Activated CD4-positive, alpha-beta T cell treated with anti-CD3 and anti-CD28 coated beads, Interleukin-2, amount 50 U/mL, for 1 hour (primary cell): ENCODE measurements at places on chromosomes 2 and 18.

- no peak for DNase-seq
Measured at GRCh38 chr2:134504586-134505336, 214.0 kb downstream of the TMEM163 start.

DNA sequence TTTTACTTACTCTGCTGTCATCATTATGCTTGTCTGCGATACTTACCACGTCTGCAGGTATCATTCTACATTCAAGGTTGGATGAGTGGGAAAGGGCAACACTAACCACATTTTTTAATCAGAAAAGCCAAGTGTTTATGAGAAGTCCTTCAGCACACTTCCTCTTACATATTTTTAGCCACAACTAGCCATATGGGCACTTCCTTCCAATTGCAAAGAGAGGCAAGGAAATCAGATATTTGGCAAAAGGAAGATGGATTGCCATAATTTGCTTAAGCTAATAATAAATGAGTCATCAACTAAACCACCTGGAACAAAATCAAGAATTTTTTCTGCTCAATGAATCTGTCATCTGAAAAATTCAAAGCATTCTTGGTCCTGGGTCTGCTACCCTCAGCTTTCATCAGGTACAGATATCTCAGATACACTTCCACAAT lies 16.7 kb upstream of the MRO start:
- DNase-seq = no peak

- DNase-seq = no peak
Measured at GRCh38 chr2:61193670-61194561, 31.9 kb downstream of the C2orf74 start.

- DNase-seq = no peak
Measured at GRCh38 chr2:104213758-104214157, 640.2 kb upstream of the POU3F3 start.

- DNase-seq = no peak
Measured at GRCh38 chr2:204197336-204198005, 260.9 kb downstream of the ICOS start.

- no peak for DNase-seq
Measured at GRCh38 chr2:238142382-238143205, 4.1 kb downstream of the KLHL30 start.

DNA sequence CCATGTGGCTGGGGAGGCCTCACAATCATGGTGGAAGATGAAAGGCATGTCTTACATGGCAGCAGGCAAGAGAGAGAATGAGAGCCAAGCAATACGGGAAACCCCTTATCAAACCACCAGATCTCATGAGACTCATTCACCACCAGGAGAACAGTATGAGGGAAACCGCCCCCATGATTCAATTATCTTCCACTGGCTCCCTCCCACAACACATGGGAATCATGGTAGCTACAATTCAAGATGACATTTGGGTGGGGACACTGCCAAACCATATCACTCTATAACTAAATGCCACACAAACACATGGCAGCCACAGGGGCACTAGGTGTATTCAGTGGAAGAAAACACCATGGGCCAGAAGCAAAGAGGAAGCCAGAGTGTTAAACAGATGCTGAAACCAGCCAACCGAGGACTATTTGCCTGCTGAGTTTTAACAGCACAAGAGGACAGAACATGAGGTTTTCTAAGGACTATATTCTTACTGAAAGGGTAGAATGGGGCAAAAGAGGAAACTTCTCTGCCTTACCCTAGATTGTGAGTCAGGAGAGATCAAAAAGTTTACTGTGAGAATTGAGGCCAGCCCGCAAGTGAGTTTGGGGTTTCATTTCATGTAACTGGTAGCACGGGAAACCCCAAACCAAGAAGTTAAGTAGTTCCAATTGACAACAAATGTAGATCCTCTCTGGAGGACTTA lies 49.2 kb downstream of the SIGLEC15 start:
- peak; percentile 17 for DNase-seq

DNA sequence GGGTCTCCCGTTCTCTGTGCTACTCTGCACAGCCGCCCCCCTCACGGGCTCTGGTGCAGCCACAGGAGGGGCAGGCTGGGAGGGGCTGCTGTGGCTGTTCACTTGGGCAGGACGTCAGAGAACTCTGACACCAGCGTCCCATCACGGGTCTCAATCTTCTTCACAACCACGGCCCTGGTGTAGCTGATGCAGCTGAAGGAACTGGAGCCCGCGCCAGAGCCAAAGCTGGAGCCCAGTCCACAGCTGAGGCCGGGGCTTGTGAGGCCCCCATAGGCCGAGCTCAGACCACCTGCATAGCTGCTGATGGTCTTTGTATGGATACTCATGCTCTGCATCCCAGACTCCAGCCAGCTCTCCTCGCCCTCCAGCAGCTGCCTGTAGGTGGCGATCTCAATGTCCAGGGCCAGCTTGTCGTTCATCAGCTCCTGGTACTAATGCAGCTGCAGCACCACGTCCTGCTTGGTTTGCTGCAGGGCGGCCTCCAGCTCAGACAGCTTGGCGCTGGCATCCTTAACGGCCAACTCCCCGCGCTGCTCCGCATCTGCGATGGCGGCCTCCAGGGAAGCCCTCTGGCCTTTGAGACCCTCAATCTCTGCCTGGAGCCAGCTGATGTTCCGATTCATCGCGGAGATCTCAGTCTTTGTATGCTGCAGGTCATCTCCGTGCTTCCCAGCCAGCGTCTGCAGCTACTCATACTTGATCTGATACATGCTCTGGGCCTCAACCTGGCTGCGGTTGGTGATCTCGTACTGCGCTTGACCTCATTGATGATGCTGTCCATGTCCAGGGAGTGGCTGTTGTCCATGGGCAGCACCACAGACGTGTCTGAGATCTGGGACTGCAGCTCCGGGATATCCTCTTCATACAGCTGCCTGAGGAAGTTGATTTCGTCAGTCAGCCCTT lies 7.4 kb upstream of the DUSP19 start:
- DNase-seq = no peak

DNA sequence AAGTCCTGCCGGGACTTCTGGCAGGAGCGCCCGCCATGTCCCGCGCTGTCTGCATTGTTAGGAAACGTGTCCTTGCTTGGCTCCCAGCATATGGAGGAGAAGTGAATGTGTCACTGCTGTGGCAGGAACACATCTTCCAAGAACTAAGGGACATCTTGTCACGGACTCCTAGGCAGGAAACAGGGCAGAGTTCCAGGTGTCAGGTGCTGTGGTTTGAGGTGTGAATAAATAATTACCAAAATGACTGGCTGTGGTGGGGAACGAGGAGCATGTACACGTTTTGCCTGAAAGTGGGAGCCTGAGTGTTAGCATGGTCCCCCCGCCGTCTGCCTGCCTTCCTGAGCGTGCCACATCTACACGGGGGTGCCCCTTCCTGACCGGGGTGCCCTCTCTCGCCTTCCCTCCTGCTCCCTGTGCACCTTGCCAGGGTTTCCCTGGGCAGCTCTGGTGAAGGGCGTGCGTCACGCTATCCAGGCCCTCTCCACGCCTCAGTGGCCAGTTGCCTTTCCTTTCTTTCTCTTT lies 237.5 kb downstream of the LDLRAD4 start:
- DNase-seq = no peak
